ENCODE measurements at places on chromosomes 16 and 17. TPM values are rescaled to one million over a fixed set of nuclear protein-coding genes. Genes with fewer than 3 reads are reported as not detected.

GRCh38 chr17:57357392-57357784 lies 101.1 kb downstream of the MSI2 start:
- H3K36me3 ChIP-seq, result no peaks in the 10 kb centered on the region
- no peaks in the 10 kb centered on the region for H3K4me1 ChIP-seq
- H3K4me3 ChIP-seq, result peak overlapping the region; percentile 3
- DNase-seq, result peak; percentile 86
- H3K27ac ChIP-seq, result peak overlapping the region; percentile 86

- no peak overlapping the region for H3K4me3 ChIP-seq
- no peak for DNase-seq
- H3K36me3 ChIP-seq, result no peaks in the 10 kb centered on the region
- H3K27me3 ChIP-seq, result no peaks in the 10 kb centered on the region
- H3K27ac ChIP-seq, result no peak overlapping the region
Observed at GRCh38 chr17:76934561-76935320, 66.5 kb downstream of the MGAT5B start.

- H3K4me3 ChIP-seq, result no peak overlapping the region
- H3K36me3 ChIP-seq, result no peaks in the 10 kb centered on the region
- no peaks in the 10 kb centered on the region for H3K27me3 ChIP-seq
- no peak overlapping the region for H3K27ac ChIP-seq
- H3K4me1 ChIP-seq, result no peaks in the 10 kb centered on the region
- DNase-seq, result no peak
Observed at GRCh38 chr17:35936063-35936462, 5.5 kb upstream of the RDM1 start.

DNA sequence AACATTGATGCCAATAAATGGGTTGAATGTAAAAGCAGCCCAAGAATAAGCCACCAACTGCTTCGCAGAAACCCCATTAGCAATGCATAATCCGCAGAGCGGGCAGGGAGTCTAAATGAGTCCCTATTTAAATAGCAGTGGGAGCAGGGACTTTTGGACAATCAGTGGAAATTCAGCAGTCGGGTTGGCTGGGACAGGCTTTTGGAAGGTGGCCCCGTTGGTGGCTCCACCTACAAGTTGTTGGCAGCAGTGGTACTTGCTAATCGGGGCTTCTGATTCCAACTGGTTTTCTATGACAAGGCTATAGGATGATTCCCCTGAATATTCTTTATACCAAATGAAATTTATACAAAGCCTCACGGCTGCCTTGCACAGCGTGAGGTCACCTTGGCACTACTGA lies 86.3 kb downstream of the WDR59 start:
- H3K27me3 ChIP-seq, result no peaks in the 10 kb centered on the region
- DNase-seq, result no peak
- no peak overlapping the region for H3K4me3 ChIP-seq

- H3K4me3 ChIP-seq, result peak overlapping the region; percentile 63
- H3K27me3 ChIP-seq, result no peaks in the 10 kb centered on the region
- no peak overlapping the region for H3K27ac ChIP-seq
Observed at GRCh38 chr17:48893646-48894508, 1.3 kb downstream of the ATP5MC1 start.

MEAK7 gene
- total RNA-seq, result 38.1 TPM

CNTNAP4 gene
- total RNA-seq, result not detected

NPW gene
- total RNA-seq, result not detected

PIK3R5 gene
- total RNA-seq, result 12.3 TPM

EVPL gene
- 8.0 TPM for total RNA-seq

Measured in breast epithelium (tissue), 4 donors.